ENCODE measurements at places on chromosomes 6 and 20. TPM values are rescaled to one million over a fixed set of nuclear protein-coding genes. Genes with fewer than 3 reads are reported as not detected.

DNA sequence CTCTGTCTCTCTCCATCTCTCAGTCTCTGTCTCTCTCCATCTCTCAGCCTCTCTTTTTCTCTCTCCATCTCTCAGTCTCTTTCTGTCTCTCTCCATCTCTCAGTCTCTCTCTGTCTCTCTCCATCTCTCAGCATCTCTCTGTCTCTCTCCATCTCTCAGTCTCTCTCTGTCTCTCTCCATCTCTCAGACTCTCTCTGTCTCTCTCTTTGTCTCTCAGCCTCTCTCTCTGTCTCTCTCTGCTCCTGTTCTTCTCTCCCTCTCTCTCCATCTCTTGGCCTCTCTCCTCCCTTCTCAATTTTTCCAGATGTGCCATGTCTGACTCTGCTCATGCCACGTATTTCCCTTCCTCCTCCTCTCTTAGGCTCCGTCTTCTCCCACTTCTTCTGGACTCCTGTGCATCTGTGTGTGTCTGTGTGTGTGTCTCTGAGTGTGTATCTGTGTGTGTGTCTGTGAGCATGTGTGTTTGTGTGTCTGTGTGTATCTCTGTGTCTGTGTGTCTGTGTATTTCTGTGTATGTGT lies 72.7 kb downstream of the SRC start:
- DNase-seq: peak; percentile 1

DNA sequence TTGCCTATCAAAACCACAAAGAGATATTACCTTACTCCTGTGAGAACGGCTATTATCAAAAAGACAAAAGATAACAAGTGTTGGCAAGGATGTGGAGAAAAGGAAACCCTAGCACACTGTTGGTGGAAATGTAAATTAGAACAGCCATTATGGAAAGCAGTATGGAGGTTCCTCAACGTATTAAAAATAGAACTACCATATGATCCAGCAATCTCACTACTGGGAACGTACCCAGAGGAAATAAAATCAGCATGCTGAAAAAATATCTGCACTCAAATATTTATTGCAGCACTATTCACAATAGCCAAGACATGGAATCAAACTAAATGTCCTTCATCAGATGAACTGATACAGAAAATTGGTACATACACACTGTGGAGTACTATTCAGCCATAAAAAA lies 149.4 kb upstream of the MLN start:
- DNase-seq: no peak

DNA sequence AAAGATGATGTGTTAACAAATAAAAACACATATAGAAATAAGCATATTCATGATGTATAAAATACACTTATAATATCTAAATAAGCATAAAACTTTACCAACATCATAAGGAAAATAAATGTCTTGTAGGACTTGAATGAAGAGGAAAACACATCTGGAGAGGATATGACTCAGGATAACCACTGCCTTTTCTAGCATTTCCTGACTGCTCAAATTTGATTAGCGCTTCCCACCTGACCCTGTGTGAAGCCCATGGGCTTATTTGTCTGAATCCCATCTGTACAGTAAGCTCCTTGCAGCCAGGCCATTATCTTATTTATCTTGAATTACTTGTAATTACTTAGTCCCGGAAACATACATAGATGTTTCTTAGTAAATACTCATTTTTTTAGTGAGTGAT lies 608.6 kb downstream of the COL12A1 start:
- DNase-seq: no peak

Gene MOG
- total RNA-seq: 82.9 TPM

Gene ZNF512B
- 10.6 TPM for total RNA-seq

DNA sequence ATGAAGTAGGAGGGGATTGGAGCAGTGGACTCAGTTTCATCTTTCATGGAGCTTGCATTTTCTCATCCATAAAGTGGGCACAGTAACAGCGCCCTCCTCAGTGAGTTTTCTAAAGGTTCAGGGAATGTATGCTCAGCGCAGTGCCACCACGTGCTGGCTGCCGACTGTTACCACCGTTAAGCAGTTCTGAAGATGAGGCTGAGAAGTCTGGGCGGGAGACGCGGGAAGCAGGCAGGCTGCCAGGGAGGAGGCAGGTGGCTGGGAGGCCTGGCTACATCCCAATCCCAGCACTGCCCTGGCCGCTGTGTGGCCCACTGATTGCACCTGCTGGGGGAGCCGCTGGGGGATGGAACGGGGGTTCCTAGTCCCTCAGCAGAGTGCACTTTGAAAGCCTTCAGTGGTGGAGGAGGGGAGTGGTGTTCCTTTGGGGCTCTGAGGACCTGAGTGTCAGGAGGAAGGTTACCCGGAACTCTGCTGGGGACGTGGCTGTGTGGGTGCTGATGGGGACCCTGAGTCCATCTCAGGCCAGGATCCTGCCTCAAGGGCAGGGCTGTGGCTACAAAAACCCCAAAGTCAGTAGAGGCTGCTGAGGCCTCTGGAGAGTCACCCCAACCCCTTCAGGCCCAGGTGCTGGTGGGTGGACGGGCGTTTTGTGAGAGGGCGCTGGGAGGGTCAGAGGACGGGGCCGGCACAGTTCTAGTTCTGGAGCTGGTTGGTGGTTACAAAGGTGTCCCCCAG lies 28.0 kb upstream of the PHACTR3 start:
- DNase-seq: peak; percentile 71

Gene FNDC1
- total RNA-seq: 29.2 TPM

DNA sequence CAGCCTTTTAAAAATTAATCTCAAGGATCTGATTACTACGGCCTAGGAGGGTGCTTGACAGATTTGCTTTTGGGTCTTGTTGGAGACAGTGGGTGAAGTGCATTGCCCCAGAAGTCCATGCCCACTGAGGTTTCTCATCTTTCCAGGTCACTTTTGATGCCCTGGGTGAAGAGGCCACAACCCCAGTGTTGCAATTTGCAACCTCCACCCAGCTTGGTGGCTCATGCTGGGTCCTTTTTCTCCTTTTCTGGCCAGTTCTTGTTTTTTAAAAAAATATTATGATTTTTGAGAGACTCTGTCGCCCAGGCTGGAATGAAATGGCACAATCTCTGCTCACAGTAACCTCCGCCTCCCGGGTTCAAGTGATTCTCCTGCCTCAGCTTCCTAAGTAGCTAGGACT lies 9.4 kb downstream of the STX11 start:
- no peak for DNase-seq

Gene ZNF343
- 11.9 TPM for total RNA-seq

- no peak for DNase-seq
Observed at GRCh38 chr6:74942130-74942529, 263.7 kb downstream of the COL12A1 start.

Gene PGC
- not detected for total RNA-seq

GRCh38 chr20:21437816-21438215 lies 40.5 kb upstream of the NKX2-4 start:
- DNase-seq: no peak

Gene CDSN
- total RNA-seq: not detected

GRCh38 chr6:124887872-124888580 lies 74.2 kb upstream of the RNF217 start:
- no peak for DNase-seq

DNA sequence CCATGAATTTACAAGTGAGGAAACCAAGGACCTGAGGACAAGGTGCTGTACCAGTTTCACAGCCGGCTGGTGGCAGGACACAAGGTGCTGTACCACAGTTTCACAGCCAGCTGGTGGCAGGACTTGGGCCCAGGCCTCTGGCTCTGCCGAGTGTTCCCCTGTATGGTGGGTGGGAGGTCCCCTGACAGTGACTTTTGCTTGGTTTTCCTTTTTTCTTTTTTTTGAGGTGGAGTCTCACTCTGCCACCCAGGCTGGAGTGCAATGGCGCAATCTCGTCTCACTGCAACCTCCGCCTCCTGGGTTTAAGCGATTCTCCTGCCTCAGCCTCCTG lies 212.4 kb downstream of the LY86 start:
- DNase-seq: no peak

DNA sequence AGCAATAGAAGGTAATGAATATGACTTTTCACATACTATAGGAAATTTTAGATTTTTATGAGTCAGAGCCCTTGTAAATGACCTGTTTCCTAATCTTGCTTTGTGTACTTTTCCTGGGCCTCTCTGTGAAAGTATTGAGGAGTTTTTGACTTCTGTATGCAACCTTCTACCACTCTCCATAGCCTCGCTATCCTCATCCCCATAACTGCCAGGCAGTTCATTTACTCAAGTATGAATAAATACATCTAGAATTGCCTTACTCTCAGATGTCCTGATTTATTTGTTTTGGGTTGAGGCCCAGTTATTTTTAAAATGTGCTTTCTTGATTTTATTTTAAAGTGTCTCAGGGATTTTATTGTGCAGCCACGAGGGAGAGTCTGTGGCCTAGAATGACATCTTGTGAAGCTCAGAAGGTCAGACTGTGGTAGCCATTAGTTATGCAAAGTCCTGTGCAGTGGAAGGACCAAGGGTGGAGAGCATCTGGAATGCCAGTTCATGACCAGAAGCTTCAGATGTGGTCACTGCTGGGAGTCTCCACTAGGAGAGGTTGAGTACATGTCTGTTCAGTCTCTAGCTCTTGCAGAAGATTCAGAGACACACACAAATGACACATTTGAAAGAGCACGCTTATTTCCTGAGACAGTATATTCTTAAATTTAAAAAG lies 346.2 kb upstream of the IMPG1 start:
- no peak for DNase-seq

DNA sequence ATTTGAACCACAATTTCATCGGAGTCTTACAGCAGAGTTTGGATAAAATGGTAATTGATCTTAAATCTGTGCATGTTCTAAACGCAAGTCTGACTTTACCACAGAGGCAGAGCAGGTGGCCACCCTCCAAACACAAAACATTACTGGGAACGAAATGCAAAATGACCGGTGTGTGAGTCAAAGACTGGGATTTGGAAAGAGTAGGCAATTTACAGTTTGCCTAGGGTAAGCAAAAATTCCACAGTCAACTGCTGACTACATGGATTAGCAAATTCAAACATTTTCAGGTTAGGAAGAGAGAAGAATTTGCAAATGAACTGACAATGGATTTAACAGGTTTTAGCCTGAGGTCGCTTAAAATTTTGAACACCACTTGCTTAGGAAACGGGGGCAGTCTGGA lies 444.4 kb downstream of the HDGFL1 start:
- DNase-seq: no peak

- DNase-seq: no peak
Observed at GRCh38 chr6:145497006-145497405, 238.3 kb downstream of the EPM2A start.

DNA sequence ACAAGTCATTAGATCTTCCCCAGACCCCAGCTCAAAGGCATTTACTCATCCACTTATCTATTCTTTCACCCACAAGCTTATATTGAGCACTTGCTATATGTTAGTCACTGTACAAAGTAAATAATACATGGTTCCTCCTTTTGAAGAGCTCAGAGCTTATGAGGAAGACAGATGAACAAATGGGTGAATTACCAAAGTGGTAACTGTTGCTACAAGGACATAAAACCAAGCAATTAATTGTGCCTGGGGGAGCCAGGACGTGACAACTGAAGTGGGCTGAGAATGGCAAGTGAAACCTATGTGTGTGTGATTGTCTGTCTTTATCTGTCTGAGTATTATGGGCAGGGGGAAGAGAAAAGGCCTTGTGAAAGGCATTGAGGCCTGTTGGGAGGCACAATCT lies 45.6 kb upstream of the AKIRIN2 start:
- no peak for DNase-seq

Gene SIRPB2
- total RNA-seq: 1.8 TPM

DNA sequence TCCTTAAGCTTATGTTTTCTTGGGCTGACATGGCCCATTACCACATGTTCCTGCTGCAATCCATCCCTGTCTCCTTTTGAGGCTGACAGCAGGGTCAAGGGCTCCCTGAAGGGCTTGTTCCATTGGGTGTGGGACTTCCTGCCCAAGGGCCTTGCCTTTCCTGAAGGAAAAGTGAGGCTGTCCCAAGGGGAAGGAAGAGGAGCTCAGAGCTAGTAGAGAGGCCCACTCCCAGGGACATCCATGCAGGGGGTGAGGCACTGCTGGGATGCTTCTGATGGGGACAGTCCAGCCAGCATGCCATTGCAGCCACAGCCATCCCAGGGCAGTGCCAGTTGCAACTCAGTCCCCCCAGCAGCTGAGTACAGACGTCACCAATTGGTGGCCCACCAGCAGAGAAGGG lies 138.4 kb upstream of the FOXA2 start:
- no peak for DNase-seq

Gene SLC25A27
- 43.5 TPM for total RNA-seq

Gene CUL9
- 20.8 TPM for total RNA-seq

- no peak for DNase-seq
Observed at GRCh38 chr6:68572975-68573374, 62.1 kb upstream of the ADGRB3 start.

Gene TBXT
- not detected for total RNA-seq

Gene ANKRD6
- total RNA-seq: 44.5 TPM

DNA sequence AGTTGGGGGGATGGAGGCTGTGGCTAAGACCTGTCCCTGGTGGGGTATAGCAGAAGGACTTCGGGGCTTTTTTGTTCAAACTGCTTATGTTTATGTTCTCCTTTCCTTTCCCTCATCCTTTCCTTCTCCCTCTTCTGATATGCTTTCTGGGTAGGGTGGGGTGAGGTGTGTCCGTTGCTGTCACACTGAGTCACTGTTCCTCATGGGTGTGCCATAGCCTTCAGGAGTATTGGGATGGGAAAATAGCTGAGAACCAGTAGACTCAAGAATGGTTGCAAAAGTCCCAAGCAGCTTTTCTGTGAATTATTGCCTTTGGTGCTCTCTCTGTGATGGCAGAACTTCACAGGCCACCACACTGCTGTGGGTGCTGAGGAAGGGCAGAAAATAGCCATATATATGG lies 39.6 kb downstream of the TPD52L1 start:
- no peak for DNase-seq

Gene C20orf144
- not detected for total RNA-seq

Gene RRAGD
- total RNA-seq: 58.3 TPM

Gene PSORS1C1
- total RNA-seq: not detected

GRCh38 chr6:161274488-161274858 lies 612 bp upstream of the AGPAT4 start:
- no peak for DNase-seq

DNA sequence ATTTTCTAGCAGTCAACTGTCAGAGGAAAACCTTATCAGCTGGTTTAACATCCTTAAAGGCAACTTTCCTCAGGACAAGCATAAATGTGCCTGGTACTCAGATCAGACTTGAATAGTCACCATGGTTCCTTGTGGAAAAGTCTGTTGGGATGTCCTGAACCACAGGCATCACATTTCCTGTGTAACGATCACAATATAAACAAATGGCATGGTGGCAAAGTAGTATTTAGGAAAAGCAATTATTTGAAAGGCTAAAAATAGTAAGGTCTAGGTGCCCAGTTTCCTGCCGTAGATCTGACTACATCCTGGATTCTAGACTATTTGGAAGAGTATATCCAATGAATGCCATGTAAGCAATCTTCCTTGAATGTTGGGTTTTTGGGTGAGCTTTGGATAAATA lies 271.9 kb upstream of the AGPAT4 start:
- DNase-seq: no peak

Gene LY6G6F
- total RNA-seq: 0.30 TPM

Gene ADTRP
- 0.88 TPM for total RNA-seq

Gene SAMD3
- 3.5 TPM for total RNA-seq

Gene FAM217A
- total RNA-seq: not detected

Data from spinal cord (tissue), 10 donors.